ENCODE measurements at places on chromosomes 16 and 17. TPM values are rescaled to one million over a fixed set of nuclear protein-coding genes. Genes with fewer than 3 reads are reported as not detected.

DNA sequence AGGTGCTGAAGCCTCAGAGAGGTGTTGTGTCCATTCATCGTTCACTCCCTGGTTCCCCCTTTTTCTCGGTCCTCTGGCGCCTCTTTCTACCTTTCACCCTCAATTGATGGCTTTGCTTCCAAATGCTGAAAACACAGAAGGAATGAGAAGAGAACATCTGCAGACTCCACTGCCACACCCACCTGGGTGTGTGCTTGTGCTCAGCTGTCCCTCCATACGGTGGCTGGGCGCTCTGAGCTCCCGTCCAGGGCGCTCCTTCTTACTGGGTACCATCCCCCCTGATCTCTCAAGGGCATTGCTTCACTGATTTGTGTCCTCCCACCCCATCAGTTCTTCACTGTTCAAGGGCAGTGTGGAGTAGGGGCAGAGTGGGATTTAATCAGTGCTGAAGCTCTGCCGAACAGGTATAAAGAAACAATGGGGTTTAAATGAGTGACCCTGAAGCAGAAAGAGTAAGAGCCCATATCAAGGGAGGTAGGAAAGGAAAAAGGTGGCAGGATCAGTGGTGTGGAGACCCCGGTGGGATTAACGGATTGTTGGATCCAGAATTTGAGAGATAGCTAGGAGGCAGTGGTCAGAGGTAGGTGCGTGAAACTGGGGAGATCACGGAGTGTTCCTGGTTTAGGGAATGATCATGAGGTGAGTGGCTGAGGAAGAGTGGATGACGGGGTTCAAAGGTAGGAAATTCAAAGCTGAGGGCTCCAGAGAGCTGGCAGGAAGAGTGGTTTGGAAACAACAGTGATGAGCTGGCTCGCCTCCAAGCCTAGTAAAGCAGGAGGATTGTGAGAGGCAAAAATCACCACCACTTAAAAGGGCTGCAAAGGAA is 40.8 kb downstream of the MRTFB start:
- H3K36me3 ChIP-seq = no peaks in the 10 kb centered on the region
- no peaks in the 10 kb centered on the region for H3K27me3 ChIP-seq
- no peak for DNase-seq
- peak overlapping the region; percentile 16 for H3K27ac ChIP-seq

Gene C17orf100
- total RNA-seq = 2.7 TPM

DNA sequence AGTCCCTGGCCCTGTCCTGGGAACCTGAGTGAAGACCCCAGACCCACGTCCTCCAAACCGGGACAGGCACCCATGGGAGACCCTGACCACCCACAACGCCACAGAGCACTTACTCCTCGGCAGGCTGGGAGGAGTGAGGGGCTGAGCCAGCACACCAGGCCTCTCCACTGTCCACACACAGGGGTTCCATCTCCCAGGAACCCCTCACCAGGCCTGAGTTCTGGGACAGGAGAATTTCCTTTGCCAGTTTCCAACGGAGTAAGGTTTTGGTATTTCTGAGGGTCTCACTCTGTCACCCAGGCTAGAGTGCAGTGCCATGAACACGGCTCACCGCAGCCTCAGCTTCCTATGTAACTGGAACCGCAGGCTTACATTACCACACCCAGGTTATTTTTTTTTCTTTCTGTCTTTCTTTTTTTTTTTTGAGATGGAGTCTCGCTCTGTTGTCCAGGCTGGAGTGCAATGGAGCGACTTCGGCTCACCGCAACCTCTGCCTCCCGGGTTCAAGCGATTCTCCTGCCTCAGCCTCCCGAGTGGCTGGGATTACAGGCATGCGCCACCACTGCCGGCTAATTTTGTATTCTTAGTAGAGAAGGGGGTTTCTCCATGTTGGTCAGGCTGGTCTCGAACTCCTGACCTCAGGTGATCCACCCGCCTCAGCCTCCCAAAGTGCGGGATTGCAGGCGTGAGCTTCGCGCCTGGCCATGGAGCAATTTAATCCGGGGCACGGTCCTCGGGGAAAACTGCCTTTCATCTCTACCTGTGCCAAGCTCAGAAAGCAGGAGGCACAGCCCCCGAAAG is 1.6 kb downstream of the PGAP6 start:
- H3K4me3 ChIP-seq = peak overlapping the region; percentile 79
- peaks cover 30% of the 10 kb centered on the region for H3K4me1 ChIP-seq
- no peaks in the 10 kb centered on the region for H3K27me3 ChIP-seq
- no peak for DNase-seq
- no peak overlapping the region for H3K27ac ChIP-seq
- peaks cover 4% of the 10 kb centered on the region for H3K36me3 ChIP-seq

Gene DPEP3
- 2.7 TPM for total RNA-seq

DNA sequence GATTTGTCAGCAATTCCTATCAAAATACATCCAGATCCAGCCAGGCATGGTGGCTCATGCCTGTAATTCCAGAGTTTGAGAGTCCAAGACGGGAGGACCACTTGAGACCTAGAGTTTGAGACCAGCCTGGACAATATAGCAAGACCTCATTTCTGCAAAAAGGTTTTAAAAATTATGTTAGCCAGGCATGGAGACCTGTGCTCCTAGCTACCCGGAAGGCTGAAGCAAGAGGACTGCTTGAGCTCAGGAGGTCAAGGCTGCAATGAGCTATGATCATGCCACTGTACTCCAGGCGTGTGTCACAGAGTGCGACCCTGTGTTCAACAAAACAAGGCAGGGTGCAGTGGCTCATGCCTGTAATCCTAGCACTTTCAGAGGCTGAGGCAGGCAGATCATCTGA is 215.2 kb downstream of the CPPED1 start:
- H3K4me3 ChIP-seq = no peak overlapping the region
- no peaks in the 10 kb centered on the region for H3K36me3 ChIP-seq
- H3K27me3 ChIP-seq = no peaks in the 10 kb centered on the region

DNA sequence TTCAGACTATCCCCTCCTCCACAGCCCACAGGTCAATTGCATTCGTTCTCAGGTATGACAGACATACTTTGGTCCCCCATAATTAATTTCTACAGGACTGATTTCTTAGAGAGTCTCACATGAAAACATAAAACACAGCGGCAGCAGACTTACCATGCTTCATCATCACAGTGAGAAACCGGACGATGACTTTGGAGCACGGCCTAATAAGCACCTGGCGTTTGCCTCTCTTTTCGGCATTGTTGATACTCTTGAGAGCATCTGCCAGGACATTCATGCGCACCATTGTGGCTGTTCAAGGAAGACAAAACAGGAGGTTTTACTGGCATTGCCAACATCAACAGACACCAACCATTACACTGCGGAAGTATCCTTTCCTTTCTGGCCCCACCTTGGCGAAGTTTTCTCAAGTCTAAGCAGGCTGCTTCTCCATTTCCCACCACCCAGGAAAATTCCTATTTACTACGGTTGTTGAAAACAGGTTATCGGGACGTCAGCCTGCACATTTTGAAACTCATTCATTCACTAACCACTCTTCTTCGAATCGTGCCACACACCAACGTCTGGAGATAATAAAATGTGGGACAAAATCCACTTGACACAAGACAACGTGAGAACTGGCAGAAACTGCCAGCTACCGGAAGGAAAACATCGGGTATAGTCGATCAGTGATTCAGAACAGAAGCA is 1.2 kb downstream of the RPS15A start:
- peaks cover 46% of the 10 kb centered on the region for H3K4me1 ChIP-seq
- H3K36me3 ChIP-seq = peaks cover 79% of the 10 kb centered on the region
- DNase-seq = no peak
- peak overlapping the region; percentile 100 for H3K4me3 ChIP-seq
- no peaks in the 10 kb centered on the region for H3K27me3 ChIP-seq

- peaks cover 3% of the 10 kb centered on the region for H3K27me3 ChIP-seq
- H3K36me3 ChIP-seq = peaks cover 19% of the 10 kb centered on the region
- H3K27ac ChIP-seq = peak overlapping the region; percentile 97
- H3K4me1 ChIP-seq = peaks cover 31% of the 10 kb centered on the region
- peak overlapping the region; percentile 92 for H3K4me3 ChIP-seq
- no peak for DNase-seq
Measured at GRCh38 chr17:19978805-19979211, 1.2 kb upstream of the AKAP10 start.

- peaks cover 40% of the 10 kb centered on the region for H3K36me3 ChIP-seq
- no peak overlapping the region for H3K4me3 ChIP-seq
Measured at GRCh38 chr17:27217631-27218030, 76.3 kb upstream of the WSB1 start.

DNA sequence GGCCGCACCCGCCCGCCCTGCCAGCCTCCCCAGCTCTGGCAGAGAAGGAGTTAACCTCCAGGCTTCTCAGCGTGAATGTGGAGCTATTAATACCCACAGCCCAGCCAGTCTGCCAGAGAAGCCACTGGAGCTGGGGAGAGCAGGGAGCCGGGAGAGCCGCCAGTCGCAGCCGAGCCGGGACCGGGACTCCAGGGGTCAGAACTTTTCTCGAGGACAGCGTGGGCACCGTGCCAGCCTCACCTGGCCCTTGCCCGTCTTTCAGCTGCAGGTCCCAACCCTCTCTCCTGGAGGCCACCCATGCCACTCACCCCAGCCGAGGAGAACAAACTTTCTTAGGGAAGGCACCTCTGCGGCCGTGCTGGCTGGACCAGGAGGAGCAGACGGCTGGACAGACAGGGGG is 33.8 kb upstream of the SBK1 start:
- H3K4me3 ChIP-seq = no peak overlapping the region
- no peak for DNase-seq
- H3K4me1 ChIP-seq = peaks cover 45% of the 10 kb centered on the region
- H3K36me3 ChIP-seq = no peaks in the 10 kb centered on the region
- no peak overlapping the region for H3K27ac ChIP-seq

- H3K27me3 ChIP-seq = no peaks in the 10 kb centered on the region
- no peak overlapping the region for H3K4me3 ChIP-seq
- DNase-seq = no peak
- H3K27ac ChIP-seq = no peak overlapping the region
- no peaks in the 10 kb centered on the region for H3K36me3 ChIP-seq
- peaks cover 4% of the 10 kb centered on the region for H3K4me1 ChIP-seq
Measured at GRCh38 chr17:13393841-13394710, 207.7 kb downstream of the HS3ST3A1 start.

DNA sequence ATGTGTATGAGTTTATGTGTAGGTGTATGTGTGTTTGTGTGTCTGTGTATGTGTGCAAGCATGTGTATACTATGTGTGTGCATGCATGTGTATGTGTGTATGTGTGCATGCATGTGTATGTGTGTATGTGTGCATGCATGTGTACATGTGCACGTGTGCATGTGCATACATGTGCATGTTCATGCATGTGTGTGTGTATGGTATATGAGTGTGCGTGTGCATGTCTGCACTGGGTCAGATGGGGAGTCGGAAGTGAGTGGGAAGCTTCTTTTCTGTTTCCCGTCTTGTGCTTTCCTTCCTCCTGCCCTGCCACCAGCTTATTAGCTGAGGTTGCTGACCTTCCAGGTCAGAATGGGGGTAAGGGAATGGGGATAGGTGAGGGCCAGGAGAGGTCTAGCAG is 174.7 kb downstream of the MAP2K4 start:
- no peaks in the 10 kb centered on the region for H3K4me1 ChIP-seq
- no peaks in the 10 kb centered on the region for H3K36me3 ChIP-seq
- no peak for DNase-seq
- no peaks in the 10 kb centered on the region for H3K27me3 ChIP-seq
- no peak overlapping the region for H3K4me3 ChIP-seq

Gene SLC35G6
- total RNA-seq = 0.18 TPM

DNA sequence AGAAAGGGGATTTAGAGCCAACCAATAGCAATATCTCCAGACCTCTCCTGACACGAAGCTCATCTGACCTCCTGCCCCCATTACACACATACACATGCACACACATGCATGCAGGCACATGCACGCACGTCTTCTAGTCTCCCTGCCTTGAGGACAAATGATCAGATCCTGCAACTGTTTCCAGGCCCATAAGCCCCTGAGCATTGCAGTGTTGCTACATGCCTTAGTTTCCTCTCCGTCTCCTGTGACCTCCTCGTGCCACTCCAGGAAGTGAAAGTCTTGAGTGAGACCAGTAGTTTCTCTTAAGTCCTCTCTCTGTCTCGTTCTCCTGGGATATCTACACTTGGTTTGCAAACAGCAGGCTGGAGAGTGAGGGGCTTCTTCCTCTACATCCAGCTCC is 8.2 kb downstream of the CIITA start:
- peaks cover 6% of the 10 kb centered on the region for H3K27me3 ChIP-seq
- DNase-seq = no peak
- peaks cover 9% of the 10 kb centered on the region for H3K4me1 ChIP-seq
- no peak overlapping the region for H3K4me3 ChIP-seq
- no peak overlapping the region for H3K27ac ChIP-seq
- H3K36me3 ChIP-seq = no peaks in the 10 kb centered on the region

Gene ARL5C
- not detected for total RNA-seq

DNA sequence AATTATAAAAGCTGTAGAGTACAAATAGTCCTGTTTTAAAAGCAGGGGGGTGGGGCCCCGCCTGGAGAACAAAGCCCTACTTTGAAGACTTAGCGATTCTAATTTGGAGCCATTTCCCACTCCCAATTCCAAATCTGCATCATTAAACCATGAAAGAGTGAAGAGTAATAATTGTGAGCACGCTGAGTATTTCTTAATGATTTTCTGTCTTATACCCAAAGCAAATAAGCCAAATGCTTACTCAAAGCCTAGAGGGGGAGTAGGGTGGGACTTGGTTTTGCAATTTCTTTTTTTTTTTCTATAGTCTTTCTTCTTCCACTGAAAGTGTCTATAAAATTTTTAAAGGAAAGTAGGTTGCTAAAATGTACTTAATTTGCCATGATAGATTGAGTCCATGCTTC is 470.1 kb downstream of the TOX3 start:
- H3K36me3 ChIP-seq = no peaks in the 10 kb centered on the region
- H3K27me3 ChIP-seq = no peaks in the 10 kb centered on the region
- no peak overlapping the region for H3K27ac ChIP-seq
- DNase-seq = no peak
- no peak overlapping the region for H3K4me3 ChIP-seq
- no peaks in the 10 kb centered on the region for H3K4me1 ChIP-seq

Gene CCL8
- not detected for total RNA-seq

- DNase-seq = no peak
- no peak overlapping the region for H3K27ac ChIP-seq
- H3K4me3 ChIP-seq = no peak overlapping the region
- no peaks in the 10 kb centered on the region for H3K27me3 ChIP-seq
Measured at GRCh38 chr17:45307290-45308015, 9.4 kb downstream of the MAP3K14 start.

Gene SBK1
- 82.6 TPM for total RNA-seq

Gene EFCAB13
- 3.5 TPM for total RNA-seq

GRCh38 chr17:68709461-68709860 is 108.3 kb upstream of the FAM20A start:
- no peaks in the 10 kb centered on the region for H3K36me3 ChIP-seq
- H3K4me1 ChIP-seq = peaks cover 8% of the 10 kb centered on the region
- no peak for DNase-seq
- no peak overlapping the region for H3K4me3 ChIP-seq

- H3K4me1 ChIP-seq = peaks cover 30% of the 10 kb centered on the region
- peak overlapping the region; percentile 77 for H3K4me3 ChIP-seq
- no peaks in the 10 kb centered on the region for H3K36me3 ChIP-seq
- no peak overlapping the region for H3K27ac ChIP-seq
- peak; percentile 89 for DNase-seq
- peaks cover 57% of the 10 kb centered on the region for H3K27me3 ChIP-seq
Measured at GRCh38 chr16:31215287-31216162, 1.4 kb downstream of the PYDC1 start.

Gene CES5A
- not detected for total RNA-seq

Gene NACA2
- total RNA-seq = not detected

Gene EFCAB5
- total RNA-seq = 0.59 TPM

GRCh38 chr17:39678340-39679116 is 9.3 kb downstream of the PGAP3 start:
- no peak overlapping the region for H3K4me3 ChIP-seq
- DNase-seq = no peak
- no peak overlapping the region for H3K27ac ChIP-seq
- peaks cover 28% of the 10 kb centered on the region for H3K4me1 ChIP-seq
- no peaks in the 10 kb centered on the region for H3K27me3 ChIP-seq

All from WTC11 (cell line).